ENCODE measurements at places on chromosomes 7 and 10.

- no peak for DNase-seq
Measured at GRCh38 chr7:33973231-33974015, 68.1 kb downstream of the BMPER start.

- DNase-seq, result no peak
Measured at GRCh38 chr7:153423210-153423590, 629.0 kb upstream of the DPP6 start.

DNA sequence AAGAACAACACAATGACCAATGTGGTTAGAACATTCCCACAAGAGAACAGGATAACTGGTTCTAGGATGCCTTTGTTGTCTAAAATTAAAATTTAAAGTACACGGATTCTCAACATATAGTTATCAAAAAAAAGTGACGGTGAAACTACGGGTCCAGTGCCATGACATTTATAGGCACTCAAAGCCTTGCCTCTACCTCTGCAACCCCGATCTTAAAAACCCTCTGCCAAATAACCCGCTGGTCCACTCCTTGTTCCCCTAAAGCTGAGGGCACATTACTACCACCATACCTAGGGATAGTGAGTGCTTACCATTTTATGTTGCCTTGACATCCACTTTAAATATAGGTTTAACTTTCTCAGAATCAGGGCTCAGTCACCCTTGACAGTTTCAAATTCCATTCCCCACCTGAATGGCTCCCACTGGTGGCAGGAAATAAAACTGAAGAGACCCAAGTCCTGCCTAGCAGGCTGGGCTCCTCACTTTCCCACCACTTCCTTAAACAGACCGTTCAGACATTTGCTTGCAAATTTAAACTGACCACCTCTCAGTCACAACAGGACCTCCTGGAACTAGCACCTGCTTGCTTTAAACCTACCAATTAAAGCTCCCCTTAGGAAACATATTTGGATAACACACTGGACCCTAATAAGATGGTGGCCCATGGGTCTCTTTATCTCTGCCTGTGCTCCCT lies 169.9 kb upstream of the ASAH2 start:
- peak; percentile 60 for DNase-seq

GRCh38 chr10:63753808-63754207 lies 232.6 kb downstream of the REEP3 start:
- no peak for DNase-seq

DNA sequence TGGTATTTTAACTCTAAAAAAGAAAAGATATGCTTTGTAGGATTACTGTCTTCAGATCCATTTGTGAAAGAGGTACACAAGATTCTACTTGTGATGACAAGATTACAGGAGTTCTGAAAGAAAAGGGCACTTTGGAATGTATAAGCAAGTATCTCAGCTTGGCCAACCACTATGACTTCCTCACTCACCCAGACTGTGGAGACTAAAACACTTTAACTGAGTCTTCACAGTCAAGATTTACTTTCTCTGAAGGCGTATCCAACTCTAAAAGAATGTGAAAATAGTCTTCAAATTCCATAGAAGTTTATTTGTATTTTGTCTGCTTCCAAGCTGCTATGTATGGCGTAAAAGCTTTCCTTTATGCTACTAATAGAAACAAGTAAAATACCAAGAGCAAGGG lies 76.1 kb upstream of the SRRM3 start:
- no peak for DNase-seq

- no peak for DNase-seq
Measured at GRCh38 chr10:8229153-8229552, 174.7 kb downstream of the GATA3 start.

- DNase-seq, result no peak
Measured at GRCh38 chr10:113069595-113069994, 119.5 kb downstream of the TCF7L2 start.

DNA sequence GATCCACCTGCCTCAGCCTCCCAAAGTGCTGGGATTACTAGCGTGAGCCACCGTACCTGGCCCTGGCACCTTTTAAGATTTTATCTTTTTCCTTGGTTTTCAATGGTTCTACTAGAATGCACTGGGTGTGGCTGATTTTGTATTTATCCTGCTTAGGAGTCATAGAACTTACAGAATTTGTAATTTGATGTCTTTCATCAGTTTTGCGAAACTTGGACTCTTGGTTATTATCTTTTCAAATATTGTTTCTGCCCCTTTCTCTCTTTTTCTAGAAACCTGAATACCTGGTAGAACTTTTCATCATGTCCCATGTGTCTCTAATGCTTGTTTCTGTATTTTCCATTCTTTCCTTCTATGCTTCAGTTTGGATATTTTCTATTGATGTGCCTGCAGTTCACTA lies 2.8 kb upstream of the NUB1 start:
- DNase-seq, result no peak

- DNase-seq, result no peak
Measured at GRCh38 chr7:114534953-114535352, 120.3 kb downstream of the FOXP2 start.

Data from HT-29 (cell line).